ENCODE measurements at places on chromosomes 11 and 22.

DNA sequence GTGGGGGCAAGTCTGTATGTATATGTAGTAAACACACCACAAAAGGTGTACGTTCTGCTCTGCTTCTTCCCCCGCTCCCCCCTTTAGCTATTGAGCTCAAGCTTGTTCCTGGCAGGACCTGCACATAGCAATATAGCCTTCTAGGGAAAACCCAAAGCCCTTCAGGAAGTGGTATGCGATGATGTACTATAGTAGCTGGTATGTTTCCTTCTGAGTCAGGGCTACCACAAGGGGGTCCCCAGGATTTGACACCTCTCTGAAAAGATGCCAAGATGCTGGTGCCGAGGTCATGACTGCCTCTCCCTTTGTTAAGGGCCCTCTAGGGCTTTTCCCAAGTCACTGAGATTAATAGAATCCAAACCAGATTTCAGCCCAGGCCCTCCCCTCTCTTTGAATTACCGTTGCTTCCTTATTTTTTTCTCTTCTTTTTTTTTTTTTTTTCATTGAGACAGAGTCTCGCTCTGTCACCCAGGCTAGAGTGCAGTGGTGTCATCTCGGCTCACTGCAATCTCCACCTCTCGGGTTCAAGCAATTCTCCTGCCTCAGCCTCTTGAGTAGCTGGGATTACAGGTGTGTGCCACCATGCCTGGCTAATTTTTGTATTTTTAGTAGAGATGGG, 268.4 kb downstream of the ETS1 start:
- DNase-seq: peak; percentile 92

- DNase-seq: no peak
These were observed 4.9 kb downstream of the USP18 start for GRCh38 chr22:18154821-18155390.

DNA sequence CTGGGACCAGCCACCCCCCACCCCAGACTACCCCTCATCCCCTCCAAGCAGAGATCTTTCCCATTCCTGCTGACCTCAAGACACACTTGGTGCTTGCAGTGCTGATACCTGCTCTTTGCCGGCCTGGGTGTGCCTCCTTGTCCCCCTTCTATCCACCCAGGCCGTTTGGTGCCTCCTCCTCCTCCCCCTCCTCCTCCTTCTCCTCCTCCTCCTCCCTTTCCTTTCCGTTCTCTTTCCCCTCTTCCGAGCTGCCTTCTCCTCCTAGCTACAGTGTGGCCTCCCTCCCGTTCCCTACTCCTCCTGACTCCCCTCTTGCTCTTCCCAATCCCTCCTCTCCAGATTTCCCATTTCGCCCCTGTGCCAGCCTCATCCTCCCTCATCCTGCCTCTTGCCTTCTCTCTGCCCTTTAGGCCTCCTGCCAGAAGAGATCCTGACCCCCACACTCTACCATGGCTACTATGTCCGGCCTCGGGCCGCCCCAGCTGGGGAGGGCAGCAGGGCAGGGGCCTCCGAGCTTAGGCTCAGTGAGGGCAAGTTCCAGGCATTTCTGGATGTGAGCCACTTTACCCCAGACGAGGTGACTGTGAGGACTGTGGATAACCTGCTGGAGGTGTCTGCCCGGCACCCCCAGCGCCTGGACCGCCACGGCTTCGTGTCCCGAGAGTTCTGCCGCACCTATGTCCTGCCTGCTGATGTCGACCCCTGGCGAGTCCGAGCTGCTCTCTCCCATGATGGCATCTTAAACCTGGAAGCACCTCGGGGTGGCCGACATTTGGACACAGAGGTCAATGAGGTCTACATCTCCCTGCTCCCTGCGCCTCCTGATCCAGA, 712 bp downstream of the HSPB2 start:
- no peak for DNase-seq

DNA sequence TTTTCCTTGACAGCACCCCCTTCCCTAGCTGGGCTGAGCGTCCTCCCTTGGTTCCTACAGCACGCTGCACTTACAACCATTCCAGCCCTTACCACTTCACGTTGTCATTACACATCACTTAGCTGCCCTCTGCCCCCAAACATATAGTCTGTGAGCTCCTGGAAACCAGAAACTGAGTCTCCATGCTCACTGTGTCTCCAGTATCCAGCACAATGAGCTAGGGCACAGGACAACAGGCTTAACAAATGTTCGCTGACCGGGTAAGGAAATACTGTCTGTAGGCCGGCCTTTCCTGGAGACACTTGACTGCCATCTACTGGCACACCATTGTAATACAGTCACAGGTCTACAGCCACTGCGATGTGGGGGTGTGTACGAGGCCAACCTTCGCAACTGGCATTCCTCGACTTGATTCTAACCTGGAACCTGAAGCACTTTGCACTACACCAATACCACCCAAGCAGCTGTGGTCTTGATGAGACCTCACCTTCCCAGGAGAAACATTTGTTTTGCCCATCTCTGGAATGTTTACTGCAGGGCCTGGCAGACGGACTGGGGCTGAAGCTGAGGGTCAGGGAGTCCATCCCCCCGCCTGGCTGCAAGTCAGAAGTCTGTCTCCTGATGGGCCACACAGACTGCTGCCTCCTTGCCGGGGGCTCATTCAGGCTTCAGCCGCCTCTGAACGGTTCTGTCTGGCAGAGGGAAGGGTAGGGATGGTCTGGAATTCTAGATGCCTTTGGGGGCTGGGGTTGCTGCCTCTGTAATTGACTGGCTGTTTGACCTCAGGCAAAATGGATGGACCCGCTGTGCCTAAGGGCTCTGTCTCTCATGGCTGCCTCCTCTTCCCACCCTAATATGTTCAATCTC, 72.0 kb downstream of the SYN3 start:
- peak; percentile 67 for DNase-seq

- no peak for DNase-seq
These were observed 17.0 kb downstream of the IMMP1L start for GRCh38 chr11:31492320-31492913.

All from activated CD4-positive, alpha-beta T cell treated with anti-CD3 and anti-CD28 coated beads, Interleukin-2, Interleukin-4, amounts not matched to agents 100 ng/mL and 50 ng/mL, durations not matched to agents 16 hours and 8 hours (primary cell).